Keratinocyte (primary cell): ENCODE measurements at places on chromosomes 12 and 14.
A peak's percentile ranks its signal among the peaks of the same experiment; 100 is the strongest.

GRCh38 chr14:70585231-70585630 is 15.2 kb downstream of the MED6 start:
- H3K27ac ChIP-seq, result no peak overlapping the region
- no peaks in the 10 kb centered on the region for H3K4me1 ChIP-seq
- H3K36me3 ChIP-seq, result peaks cover 23% of the 10 kb centered on the region
- DNase-seq, result no peak

- H3K4me1 ChIP-seq, result peaks cover 42% of the 10 kb centered on the region
- no peaks in the 10 kb centered on the region for H3K36me3 ChIP-seq
- peak within 1 kb of the TSS; percentile 87 for H3K27ac ChIP-seq
- peak within 1 kb of the TSS; percentile 82 for H3K4me3 ChIP-seq
These were observed at the start of gene KTN1 for GRCh38 chr14:55579724-55580469. Gene KTN1 (plus strand): TSS chr14:55580207. CDS start chr14:55612049, 31,842 bp downstream.

DNA sequence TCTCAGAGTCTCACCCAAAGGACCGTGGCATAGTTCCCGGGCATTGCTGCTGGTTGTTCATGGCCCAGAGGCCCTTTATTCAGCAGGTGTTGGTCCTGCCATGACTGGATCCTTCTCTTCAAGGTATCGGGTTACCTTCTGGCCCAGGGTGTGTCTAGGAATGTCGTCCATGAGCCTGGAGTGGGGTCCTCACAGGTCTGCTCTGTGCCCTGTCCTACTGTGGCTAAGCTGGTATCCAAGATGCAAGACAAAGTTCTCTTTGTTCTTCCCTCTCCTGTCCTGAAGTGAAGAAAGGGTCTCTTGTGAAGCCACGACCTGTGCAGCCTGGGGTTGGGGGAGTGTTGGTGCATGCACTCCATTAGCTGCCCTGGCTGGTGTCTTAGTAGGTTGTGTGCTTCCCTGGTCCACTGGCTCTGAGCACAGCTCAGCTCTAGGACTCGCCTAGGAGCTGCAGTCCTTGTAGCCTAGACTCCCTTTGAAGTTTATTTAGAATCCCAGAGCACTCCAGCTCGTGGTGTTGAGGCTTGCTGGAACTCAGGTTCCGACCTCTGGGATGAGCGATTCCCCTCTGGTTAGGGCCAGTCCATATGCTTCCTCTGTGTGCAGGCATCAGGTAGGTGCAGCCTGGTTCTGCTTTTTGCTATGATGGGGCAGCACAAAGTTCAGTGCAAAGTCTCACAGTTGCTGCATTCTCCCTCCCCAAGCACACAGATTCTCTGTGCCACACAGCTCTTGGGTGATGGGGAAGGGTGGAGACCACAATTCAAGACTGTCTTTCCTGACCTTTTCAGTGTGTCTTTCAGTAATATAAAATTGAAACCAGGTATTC is 117.4 kb downstream of the NUBPL start:
- no peaks in the 10 kb centered on the region for H3K27me3 ChIP-seq
- H3K27ac ChIP-seq, result no peak overlapping the region
- DNase-seq, result no peak
- no peaks in the 10 kb centered on the region for H3K4me1 ChIP-seq
- no peak overlapping the region for H3K4me3 ChIP-seq

GRCh38 chr14:81141426-81141825 is 79.3 kb downstream of the GTF2A1 start:
- DNase-seq, result no peak
- no peaks in the 10 kb centered on the region for H3K4me1 ChIP-seq
- H3K36me3 ChIP-seq, result no peaks in the 10 kb centered on the region
- no peak overlapping the region for H3K4me3 ChIP-seq

DNA sequence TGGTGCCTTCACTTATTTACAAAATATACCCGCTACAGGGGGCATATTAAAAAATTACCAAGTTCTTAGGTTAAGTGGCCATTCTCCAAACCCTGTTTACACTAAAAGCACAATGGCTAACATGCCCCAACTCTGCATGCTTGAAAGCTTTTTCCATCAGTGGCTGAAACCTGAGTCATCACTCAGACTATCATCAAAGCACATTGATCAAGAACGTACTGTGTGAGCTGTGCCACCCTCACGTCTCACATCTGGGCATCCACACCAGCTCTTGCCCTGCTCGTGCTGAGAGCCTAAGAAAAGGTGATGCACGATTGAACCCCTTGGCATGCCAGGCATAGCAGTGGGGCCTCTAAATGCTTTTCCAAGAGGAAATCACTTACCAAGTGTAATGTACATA is 13.2 kb downstream of the AQP6 start:
- peaks cover 20% of the 10 kb centered on the region for H3K36me3 ChIP-seq
- no peaks in the 10 kb centered on the region for H3K27me3 ChIP-seq
- H3K4me1 ChIP-seq, result peaks cover 13% of the 10 kb centered on the region
- H3K4me3 ChIP-seq, result no peak overlapping the region
- no peak for DNase-seq

DNA sequence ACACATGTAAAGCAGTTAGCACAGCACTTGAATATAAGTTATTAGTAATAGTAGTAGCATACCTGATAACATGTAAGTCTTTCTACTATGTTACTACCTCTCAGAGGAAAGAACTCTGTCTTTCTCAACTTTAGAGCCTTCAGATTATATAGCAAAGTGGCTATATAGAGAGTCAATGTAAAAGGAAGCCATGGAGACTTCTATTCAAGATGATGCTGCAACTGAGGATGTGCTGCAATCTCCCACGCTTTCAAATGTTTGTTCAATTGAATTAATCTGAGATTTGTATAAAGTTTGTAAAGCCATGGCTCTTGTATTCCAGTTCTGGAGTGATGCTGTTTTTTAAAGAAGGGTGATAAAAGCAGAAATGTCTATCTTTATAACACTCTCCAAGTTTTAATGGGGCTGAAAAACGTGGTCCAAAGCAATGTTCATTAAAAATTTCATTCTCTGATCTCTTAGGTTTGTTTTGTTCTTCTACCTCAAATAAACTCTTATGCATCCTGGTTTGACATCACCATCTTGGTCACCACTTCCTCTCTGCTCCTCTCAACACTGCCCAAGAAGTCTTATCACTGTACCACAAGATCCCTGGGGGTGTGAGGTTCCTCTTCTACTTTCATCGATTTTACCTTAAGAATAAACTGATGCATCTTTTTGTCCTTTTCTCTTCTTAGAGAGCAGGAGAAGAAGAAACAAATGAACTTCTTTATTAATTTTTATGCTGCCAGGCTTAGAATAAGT is 40.6 kb downstream of the C12orf42 start:
- H3K4me1 ChIP-seq, result no peaks in the 10 kb centered on the region
- no peak overlapping the region for H3K27ac ChIP-seq
- no peaks in the 10 kb centered on the region for H3K27me3 ChIP-seq
- no peaks in the 10 kb centered on the region for H3K36me3 ChIP-seq
- no peak for DNase-seq

DNA sequence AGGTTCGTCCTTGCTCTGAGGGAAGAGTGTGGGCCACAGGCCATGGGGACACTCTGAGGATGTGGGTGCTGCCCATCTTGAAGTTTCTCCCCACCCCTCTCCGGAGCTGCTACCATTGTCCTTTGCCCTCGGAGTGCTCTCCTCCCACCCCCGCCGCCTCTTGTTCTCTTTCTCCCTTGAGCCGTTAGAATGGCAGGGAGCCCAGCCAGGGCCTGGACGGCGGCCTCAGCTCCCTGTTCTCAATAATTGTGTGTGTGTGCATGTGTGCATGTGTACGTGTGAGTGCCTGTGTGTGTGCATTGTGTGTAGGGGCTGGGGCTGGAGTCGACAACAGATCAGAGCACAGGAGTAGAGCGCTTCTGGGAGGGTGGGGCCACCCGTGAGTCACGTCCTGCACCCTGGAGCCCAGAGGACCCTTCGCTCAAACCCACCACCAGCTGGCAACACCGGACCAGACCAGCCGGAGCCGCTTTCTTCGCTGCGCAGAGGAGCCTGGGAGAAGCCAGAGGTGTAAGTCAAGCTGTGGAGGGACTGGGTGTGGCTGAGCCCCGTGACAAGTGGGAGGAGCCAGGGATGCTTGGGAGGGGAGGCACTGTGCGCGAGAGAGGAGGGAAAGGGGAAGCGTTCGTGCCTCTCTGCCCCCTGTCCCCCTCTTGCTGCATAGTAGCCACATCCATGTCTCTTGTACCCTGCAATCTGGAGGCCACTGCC is 25.9 kb upstream of the KCNA5 start:
- no peaks in the 10 kb centered on the region for H3K36me3 ChIP-seq
- H3K27me3 ChIP-seq, result no peaks in the 10 kb centered on the region
- H3K4me1 ChIP-seq, result no peaks in the 10 kb centered on the region
- no peak for DNase-seq
- no peak overlapping the region for H3K27ac ChIP-seq

- no peak overlapping the region for H3K27ac ChIP-seq
- no peaks in the 10 kb centered on the region for H3K27me3 ChIP-seq
- H3K4me1 ChIP-seq, result peaks cover 10% of the 10 kb centered on the region
- H3K36me3 ChIP-seq, result no peaks in the 10 kb centered on the region
These were observed 94.9 kb upstream of the TMPO start for GRCh38 chr12:98420461-98420860.

DNA sequence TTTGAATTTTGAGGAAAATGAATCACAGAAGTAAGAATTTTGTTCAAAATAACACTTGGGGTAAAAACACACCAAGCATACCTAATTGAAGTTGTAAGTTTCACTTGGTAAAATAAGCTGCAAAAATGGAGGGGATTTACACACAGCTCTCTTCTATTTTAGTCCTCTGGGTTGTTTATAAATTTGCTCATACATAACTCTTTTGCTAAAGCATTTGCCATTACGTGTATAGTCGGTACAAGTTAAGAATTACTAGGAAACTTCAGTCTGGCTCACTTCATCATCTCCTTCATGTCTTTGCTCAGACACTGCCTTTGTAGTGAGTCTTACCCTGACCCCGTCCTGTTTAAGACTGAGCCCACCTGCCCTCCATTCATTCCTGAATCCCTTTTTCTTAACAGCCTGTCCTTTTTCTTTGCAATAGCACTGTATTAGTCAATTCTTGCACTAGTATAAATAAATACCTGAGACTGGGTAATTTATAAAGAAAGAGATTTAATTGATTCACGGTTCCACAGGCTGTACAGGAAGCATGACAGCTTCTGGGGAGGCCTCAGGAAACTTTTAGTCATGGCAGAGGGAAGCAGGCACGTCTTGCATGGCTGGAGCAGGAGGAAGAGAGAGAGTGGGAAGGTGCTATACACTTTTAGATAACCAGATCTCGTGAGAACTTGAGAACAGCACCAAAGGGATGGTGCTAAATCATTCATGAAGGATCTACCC is 451.1 kb downstream of the PCNX1 start:
- H3K27ac ChIP-seq, result no peak overlapping the region
- H3K4me3 ChIP-seq, result no peak overlapping the region
- peaks cover 53% of the 10 kb centered on the region for H3K4me1 ChIP-seq
- no peaks in the 10 kb centered on the region for H3K27me3 ChIP-seq

GRCh38 chr14:103563844-103564505 is 1.2 kb downstream of the COA8 start:
- H3K36me3 ChIP-seq, result peaks cover 13% of the 10 kb centered on the region
- peak overlapping the region; percentile 72 for H3K27ac ChIP-seq
- peaks cover 15% of the 10 kb centered on the region for H3K4me1 ChIP-seq
- H3K4me3 ChIP-seq, result peak overlapping the region; percentile 93
- no peak for DNase-seq
- H3K27me3 ChIP-seq, result no peaks in the 10 kb centered on the region

GRCh38 chr12:130966443-130967030 is 12.8 kb downstream of the ADGRD1 start:
- no peaks in the 10 kb centered on the region for H3K36me3 ChIP-seq
- no peak overlapping the region for H3K27ac ChIP-seq
- no peak overlapping the region for H3K4me3 ChIP-seq
- DNase-seq, result no peak
